ENCODE measurements at places on chromosomes 11 and 22.
A peak's percentile ranks its signal among the peaks of the same experiment; 100 is the strongest.

DNA sequence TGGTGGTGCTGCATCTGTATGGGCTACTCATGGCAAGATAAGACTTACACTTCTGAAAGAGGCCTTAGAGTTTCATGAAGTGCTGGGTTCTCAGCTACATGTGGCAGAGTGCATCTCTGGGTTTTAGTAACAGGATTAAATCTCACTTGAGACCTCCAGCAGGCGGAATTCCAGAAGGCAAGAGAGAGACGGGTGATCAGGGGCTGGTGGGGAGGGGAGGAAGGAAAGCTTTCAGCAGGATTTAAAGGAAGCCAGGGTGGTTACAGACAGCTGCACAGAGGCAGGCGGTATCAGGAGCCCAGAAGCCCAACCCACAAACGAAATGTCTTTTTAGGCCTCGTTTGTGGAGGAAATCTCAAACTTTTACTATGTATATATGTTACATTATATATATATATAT lies 56.2 kb upstream of the CD82 start:
- DNase-seq: no peak

DNA sequence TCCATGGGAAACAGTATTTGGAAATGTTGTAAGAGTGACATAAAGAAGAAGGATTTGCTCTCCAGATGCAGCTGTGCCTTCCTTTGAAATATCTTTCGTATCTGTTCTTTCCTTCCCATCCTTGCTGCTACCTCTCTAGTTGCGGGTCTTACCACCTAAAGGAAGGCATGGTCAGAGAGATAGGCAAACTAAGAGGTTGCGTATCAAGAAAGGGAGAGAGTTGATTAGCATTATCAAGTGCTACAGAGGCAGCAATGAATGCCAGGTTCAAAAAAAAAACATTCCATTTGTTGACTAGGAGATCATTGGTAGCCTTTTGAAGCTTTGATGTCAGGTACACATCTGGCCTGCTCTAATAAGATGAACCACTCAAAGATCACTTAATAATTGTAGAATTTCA lies 4.6 kb downstream of the GTPBP1 start:
- DNase-seq: no peak

- DNase-seq: no peak
Observed at GRCh38 chr11:7031471-7031871, 11.2 kb downstream of the NLRP14 start.

DNA sequence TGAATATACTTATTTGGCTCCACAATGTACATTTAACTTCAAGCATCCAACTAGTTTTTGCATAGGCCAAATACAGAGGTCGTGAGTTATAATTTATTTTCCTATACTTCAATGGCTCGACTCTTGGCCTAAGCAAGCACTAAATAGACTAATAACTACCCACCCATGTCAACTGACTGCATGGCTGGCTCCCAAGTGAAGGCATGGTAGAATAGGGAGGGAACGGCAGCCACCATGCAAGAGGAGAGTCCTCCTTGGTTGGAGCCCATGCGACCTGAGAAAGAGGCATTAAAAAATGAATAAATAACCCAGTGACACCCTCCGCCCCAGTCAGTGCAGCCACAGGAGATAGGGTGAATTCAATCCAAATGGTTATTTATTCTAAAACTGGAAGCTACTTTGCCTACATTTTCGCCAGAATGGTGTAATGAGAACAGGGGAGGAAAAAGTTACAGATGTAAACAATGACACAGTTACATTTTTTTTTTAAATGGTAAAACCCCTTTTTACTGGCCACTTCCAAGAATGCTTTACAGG lies 4.9 kb downstream of the GNG3 start:
- no peak for DNase-seq

GRCh38 chr22:42909363-42910058 lies 52.4 kb upstream of the ARFGAP3 start:
- no peak for DNase-seq

GRCh38 chr11:117618982-117619355 lies 178.0 kb downstream of the DSCAML1 start:
- no peak for DNase-seq

DNA sequence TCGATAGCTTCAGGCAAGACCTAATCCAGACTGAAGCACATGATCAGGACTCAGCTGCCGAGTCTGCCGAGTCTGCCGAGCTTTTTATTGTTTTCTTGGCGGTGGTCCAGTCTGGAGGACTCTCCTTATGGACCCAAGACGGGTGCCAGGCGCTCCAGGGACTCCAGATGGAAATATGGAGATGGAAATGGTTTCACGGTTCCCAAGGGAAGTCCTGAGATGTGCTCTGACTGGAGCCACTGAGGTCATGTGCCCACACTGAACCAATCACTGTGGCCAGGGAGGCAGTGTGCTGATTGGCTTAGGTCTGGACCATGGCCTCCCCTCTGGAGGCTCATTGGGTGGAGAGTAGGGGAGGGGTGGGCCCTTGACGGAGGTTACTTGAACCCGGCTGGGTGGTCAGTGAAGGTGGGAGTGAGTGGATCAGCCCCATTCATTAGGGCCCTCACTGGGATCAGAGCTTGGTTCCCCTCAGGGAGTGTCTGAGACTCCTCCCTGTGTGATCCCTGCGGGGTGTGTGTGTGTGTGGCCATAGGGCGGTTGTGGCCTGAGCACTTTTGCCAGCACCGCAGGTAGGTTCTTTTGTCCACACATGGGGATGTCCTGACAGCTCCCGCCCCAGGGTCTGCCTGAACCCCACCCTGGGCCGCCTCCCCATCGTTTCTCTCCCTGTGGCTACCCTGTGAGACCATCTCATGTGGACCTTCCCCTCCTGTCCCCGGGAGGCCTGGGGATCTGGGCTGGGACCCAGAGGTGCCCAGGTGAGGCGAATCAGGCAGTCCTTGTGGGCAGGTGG lies 14.0 kb downstream of the RPS6KA4 start:
- DNase-seq: peak; percentile 74

DNA sequence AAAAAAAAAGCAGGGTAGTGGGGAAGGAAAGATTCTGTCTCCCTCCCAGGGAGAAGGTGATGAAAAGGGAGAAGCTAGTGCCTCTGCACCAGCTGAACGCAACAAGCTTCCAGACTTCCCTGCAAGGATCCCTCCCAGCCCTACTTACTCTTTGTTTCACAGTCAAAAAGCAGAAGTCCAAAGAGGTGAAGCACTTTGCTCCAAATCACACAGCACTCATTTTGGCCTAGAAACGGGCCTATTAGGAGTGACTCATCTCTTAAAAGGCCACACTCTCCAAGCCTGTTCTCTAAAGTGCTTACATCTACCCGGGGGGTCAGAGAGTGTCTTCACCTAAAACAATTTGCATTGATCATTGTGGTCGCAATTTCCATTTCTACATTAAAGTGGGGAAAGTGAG lies 17.7 kb upstream of the GRK3 start:
- DNase-seq: no peak

GRCh38 chr11:3809624-3809928 lies 1.2 kb downstream of the PGAP2 start:
- DNase-seq: no peak

DNA sequence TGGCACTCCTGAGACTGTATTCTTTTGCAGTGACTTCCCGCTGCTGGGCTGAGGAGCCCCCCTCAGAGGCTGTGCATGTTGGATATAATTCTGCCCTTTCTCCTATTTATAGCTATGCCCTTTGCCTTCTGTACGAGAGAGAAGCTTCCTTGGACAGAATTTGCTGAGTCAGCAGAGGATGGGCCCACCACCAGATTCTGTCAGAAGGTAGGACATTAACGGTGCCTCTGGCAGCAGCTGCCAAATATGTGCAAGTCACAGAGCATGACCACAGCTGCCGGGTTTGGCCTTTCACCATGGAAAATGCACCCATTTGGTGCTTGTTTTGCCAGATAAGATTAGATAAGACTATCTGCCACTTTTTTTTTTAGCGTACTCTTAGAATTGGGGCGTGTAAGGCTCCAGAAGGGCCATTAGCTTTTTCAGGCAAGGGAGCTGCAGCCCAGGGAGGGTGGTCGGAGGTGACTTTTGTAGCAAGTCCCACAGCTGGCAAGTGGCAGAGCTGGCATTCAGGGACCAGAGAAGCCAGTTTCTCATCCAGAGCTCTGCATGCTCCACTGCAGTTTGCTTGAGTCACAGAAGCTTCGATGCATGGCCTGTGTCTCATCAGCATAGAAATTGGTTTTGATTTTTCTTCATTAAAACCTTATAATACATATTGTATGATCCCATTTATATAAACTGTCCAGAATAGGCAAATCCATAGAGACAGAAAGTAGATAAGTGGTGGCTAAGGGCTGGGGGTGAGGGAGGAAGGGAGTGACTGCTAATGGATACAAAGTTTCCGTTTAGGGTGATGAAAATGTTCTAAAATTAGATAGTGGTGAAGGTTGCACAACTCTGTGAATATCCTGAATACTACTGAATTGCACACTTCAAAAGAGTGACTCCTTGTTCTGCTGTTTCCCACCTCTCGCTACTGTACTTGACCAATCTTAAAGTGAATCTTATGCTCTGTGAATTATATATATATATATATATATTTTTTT lies 15.8 kb downstream of the UPB1 start:
- peak; percentile 50 for DNase-seq

GRCh38 chr11:123233280-123233974 lies 38.4 kb upstream of the CLMP start:
- DNase-seq: no peak

DNA sequence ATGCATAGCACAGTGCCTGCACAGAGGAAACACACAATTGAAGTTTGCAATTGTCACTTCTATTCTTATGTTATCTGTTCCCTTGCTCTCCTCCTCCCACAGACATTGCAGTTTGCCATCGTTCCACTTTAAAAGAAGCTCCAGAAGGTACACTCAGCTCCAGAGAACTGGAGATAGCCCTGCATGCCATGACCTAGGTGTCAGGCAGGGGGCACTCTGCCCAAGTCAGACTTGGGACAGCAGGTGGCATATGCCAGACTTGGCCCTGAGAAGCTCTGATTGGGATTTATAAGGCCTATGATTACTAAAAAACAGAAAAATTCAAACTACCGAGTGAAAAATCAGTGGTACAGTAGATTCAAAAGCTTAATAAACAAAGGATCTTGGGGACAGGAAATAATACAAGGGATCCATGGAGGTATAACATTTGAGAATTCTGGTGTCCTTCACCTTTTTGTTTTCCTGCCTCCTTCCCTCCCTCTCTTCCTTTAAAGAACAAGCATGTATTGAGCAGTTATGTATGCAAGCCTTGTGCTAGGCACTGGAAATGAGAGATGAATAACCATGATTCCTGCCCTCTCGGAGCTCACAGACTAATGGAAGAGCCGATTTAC lies 40.0 kb downstream of the TENM4 start:
- DNase-seq: peak; percentile 36

DNA sequence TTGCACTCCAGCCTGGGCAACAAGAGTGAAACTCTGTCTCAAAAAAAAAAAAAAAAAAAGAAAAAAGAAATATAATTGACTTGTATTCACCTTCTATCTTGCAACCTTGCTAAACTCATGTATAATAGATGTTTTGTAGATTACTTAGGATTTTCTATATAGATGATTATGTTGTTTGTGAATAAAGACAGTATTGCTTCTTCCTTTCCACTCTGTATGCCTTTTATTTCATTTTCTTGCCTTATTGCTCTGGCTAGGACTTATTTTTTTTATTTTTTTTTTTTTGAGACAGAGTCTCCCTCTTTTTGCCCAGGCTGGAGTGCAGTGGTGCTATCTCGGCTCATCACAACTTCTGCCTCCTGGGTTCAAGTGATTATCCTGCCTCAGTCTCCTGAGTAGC lies 29.7 kb upstream of the SOX10 start:
- DNase-seq: no peak
